ENCODE measurements at places on chromosomes 3 and 15.

- no peak for ATAC-seq
Measured at GRCh38 chr3:172993412-172993811, 147.6 kb downstream of the SPATA16 start.

- no peak for ATAC-seq
Measured at GRCh38 chr3:22536541-22536940, 666.6 kb upstream of the UBE2E2 start.

DNA sequence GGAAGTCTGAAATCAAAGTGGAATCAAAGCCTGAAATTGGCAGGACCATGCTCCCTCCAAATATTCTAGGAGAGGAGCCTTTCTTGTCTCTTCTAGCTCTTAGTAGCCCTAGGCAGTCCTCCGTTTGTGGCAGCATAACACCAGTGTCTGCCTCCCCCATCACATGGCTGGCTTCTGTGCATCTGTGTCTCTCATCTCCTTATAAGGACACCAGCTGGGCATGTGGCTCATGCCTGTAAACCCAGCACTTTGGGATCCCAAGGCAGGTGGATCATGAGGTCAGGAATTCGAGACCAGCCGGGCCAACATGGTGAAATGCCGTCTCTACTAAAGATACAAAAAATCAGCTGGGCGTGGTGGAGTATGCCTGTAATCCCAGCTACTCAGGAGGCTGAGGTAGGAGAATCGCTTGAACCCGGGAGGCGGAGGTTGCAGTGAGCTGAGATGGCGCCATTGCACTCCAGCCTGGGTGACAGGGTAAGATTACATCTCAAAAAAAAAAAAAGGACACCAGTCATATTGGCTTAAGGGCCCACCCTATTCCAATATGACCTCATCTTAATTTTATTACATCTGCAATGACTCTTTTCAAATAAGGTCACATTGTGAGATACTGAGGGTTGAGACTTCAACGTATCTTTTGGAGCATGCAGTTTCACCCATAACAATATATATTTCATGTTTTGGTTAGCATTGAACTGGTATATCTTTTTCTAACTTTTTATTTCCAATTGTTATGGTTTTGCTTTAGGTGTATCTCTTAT, 148.0 kb upstream of the TPM1 start:
- ATAC-seq = no peak

DNA sequence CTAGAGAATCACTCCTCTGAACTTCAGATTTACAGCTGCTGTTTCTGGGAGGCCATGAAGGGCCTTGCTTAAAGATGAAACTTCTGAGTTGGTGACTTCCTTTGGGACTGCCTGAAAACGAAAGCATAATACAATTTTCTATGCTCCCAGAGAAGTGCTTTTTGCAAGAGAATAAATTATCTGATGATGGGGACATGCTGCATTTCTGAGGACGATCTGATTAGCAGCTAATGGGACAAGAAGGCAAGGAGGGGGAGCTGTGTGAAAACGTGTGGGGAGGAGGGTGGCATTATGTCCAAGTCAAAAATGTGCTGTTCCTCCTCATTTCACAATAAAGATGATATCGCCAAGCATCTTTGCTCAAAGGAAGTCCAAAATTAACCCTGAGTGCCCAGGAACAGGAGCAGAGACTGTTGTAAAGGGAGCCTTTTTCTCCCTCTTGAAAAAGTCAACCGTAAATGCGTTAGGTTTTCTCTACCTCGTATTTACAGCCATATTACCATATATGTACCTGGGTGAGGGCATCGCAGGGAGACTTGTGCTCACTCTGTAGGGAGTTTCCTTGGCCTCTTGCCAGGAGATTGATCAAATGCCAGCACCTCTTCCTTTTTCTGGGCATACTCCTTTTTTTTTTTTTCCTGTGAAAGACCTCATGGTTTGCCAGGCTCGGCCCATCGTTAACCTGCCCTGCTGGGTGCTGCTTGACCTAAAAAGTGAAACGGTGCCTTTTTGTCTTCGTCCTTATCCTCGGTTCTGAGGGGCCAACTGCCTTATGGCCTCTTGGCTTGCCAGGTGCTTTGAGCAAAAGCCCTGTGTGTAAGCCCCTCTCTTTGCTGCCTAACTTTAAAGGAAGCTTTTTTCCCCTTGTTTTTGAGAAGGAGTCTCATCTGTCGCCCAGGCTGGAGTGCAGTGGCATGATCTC, 11.5 kb downstream of the ITPR1 start:
- peak; percentile 87 for ATAC-seq

- no peak for ATAC-seq
Measured at GRCh38 chr3:40009991-40010390, 200.6 kb downstream of the MYRIP start.

DNA sequence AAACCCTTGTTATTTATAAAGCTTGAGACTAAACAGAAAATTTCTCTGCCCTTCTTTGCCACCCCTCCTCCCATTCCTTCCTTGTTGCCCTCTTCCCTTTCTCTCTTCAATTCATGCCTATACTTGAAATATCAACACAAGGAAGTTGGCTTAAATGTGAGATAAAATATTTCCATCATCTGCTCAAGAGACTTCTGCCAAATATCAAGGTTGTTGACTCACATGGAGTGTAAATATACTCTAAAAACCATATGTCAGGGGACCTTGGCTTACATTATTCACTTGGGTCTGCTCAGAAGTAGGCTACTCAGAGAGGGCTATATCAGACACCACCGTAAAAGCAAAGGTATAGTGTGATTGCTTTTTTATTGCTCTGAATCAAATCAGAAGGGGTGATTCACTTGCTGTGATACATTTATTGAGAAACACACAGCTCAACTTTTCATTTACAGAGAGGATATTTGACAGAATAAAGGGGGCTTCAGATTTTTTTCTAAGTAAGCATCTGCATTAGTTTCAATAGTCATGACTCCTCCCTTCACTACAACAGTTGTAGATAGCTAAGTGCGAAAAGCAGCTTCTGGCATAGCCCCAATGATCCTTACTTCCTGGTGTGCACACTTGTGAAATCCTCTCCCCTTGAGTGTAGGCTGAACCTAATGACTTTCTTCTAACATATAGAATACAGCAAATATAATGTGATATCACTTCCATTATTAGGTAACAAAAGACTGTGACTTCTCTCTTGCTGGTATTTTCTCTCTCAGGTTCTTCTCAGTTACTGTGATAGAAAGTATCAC, 386.2 kb downstream of the EFHB start:
- ATAC-seq = no peak

- ATAC-seq = no peak
Measured at GRCh38 chr3:182789371-182789770, 3.9 kb upstream of the ATP11B start.

DNA sequence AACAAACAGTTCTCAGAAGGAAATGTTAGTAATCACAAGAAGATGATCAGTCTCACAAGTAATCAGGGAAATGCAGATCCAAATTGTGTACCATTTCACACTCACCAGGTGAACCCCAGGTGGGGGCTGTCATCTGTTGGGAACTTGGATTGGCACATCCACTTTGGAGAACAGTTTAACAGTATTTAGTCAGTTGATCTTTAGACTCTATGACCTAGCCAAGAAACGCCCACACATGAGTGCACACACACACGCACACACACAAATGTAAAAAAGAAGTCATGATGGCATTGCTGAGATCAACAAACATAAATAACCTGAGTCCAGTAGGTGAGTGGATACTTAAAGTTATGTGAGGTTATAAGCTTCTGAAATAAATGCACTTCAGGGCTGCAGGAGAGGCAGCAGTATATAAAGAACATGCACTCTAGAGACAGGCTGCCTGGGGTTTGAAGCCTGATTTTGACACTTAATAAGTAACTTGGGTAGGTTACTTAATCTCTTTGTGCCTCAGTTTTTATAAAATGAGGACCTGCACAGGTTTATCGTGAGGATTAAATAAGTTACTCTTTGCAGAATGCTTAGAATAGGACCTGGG, 17.7 kb downstream of the ACVR2B start:
- peak; percentile 21 for ATAC-seq

DNA sequence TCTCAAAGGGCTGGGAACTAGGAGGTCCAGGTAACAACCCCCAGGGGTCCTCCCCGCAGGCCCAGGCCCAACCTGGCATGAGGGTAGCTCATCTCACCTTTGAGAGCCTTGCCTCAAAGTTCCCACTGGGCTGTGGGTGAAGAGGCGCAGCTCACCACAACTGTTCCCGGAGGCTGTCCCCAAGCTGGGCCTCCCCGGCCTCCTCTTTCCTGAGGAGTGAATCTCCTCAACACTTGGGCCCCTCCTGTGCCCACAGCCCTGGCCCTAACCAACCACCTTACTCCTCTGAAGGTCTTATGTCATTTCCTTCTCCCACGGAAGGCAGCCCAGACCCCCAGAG, 27.5 kb upstream of the CORO2B start:
- ATAC-seq = no peak

DNA sequence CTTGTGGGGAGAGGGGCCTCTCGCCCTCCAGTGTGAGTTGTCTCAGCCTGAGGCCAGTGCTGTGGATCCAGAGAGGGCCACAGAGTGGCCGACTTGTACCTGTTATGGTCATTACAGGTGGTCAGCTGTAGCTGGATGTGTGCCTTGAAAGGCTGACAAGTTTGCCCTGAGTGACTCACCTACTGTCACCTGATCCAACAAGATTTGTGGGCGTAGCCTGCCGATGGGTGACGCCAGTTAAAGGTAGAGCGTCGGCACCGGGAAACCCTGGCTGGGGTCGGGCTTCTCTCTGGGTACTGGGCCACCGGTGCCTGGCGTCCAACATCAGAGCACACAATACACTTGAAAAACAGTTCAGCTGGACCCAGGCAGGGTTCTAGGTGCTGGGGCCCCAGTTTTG, 2.8 kb upstream of the ISG20 start:
- peak; percentile 27 for ATAC-seq

- no peak for ATAC-seq
Measured at GRCh38 chr15:20344601-20345400, 196.8 kb downstream of the GOLGA6L6 start.

DNA sequence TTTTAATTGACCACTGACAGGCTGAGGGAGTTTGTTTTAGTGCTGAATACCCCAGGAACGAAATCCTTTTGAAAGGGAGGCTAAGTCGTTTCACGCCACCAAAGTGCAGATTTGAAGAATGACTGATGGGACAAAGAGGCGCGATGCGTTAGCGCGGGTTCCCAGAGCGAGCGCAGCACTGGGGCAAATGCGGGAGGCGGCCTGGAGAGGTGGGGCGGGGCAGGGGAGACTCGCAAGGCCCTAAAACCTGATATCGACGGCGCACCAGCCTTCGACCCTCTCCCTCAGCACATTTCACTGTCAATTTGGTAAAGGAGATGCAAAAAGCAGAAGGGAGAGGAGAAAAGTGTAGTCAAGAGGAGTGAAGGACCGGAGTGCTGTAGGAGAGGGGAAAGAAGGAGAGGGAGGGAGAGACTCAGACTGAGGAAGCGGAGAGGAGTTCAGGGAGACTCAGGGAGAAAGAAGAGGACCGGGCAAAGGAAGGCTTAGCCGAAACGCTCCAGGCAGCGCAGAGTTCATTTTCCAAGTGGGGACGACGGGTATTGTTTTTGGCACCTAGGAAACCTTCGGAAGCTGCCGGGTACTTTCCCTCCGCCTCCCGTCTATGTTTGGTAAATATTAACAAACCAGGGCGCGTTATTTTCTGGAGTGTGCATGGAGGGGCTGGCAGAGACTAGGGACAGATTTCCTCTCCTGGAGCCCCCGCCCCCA, 3.8 kb upstream of the FOXB1 start:
- no peak for ATAC-seq

- ATAC-seq = no peak
Measured at GRCh38 chr3:16363636-16364035, 98.6 kb downstream of the OXNAD1 start.

- ATAC-seq = no peak
Measured at GRCh38 chr15:27059610-27060202, 88.7 kb downstream of the GABRG3 start.

GRCh38 chr3:36546226-36546625, 165.9 kb downstream of the STAC start:
- ATAC-seq = no peak

- no peak for ATAC-seq
Measured at GRCh38 chr15:80441714-80442113, 37.5 kb downstream of the ARNT2 start.

DNA sequence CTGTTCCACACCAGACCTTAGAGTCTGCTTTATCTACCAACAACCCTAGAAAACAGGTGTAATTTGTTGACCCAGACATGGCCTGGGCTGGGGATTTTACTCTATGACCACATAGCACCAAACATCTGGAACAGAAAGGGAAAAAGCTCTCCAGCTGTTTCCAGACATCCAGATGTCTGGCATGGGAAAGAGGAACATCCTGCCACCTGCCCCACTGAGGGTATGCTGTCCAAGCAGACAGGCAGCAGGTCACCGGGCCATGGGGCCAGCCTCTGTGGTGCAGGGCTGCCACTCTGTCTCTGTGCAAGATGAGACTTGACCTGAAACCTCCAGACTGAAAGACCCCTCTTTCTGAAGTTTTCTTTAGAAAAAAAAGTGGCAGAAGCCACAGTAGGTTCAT, 359.3 kb upstream of the ICE2 start:
- no peak for ATAC-seq

DNA sequence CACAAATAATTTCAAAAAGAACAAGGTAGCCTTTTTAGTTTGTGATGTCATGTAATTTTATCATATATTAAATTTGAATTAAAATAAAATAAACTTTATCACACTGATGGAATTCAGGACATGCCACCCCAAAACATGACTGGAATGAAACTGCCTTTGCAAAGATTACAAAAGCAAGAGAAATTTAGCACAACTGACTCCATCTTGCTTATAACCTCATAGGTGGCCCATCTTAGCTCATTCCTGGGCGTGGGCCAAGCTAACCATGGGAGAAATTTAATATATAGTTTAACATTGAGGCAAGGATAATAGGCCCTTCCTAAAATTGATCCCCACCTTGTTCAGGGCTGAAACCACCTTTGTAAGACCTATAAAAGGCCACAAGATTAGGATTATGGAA, 235.6 kb downstream of the ZNF385D start:
- ATAC-seq = no peak

DNA sequence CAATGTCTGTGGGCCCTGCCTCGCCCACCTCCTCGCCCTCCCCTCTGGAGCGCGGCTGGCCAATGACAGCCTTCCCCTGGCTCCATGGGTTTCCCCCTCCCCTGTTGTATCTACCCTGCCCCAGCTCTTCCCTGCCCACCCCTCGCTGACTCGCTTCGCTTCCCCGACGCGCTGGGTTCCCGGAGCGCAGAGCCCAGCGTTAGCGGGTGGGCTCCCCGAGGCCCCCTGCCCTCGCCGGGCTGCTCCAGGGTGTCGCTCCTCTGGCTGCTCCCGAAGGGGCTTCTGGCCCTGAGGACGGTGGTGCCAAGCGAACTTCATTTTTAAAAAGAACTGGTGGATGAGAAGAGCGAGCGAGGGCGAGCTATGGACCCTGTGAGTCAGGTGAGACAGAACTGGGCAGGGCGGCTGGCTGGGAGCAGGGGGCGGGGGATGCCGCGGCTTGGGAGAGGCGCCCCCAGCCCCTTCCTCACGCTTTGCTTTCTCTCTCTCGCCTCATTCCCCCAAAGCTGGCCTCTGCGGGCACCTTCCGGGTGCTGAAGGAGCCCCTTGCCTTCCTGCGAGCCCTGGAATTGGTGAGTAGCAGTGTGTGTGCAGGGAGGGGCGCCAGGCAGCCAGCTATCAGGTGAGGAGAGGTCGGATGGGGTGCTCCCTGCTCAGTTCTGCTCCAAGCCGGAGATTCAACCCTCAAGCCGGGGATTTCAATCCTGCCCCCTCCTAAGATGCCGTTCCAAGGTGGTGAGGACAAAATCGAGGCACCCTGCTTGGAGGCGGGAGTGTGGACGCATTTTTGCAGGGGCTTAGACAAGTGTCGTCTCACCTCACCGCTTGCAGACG, at the start of gene SYNPR:
SYNPR (plus strand) TSS at position 138 of the 834 bp plus-strand sequence.
- ATAC-seq = no peak

GRCh38 chr3:187406927-187407326, 38.7 kb downstream of the RTP4 start:
- no peak for ATAC-seq

Measured in activated T-helper 17 cell treated with anti-CD3 and anti-CD28 coated beads, Interleukin-2, amount 50 U/mL, for 72 hours (primary cell).